ENCODE measurements at places on chromosomes 13 and 19.

- peak; percentile 36 for DNase-seq
Measured at GRCh38 chr13:42272115-42272803, at the start of gene AKAP11. Gene AKAP11, plus strand, starts transcription at chr13:42272152. Its CDS starts 14,197 bp downstream, at chr13:42286349.

- no peak for DNase-seq
Measured at GRCh38 chr19:34282611-34283519, 28.5 kb downstream of the GARRE1 start.

DNA sequence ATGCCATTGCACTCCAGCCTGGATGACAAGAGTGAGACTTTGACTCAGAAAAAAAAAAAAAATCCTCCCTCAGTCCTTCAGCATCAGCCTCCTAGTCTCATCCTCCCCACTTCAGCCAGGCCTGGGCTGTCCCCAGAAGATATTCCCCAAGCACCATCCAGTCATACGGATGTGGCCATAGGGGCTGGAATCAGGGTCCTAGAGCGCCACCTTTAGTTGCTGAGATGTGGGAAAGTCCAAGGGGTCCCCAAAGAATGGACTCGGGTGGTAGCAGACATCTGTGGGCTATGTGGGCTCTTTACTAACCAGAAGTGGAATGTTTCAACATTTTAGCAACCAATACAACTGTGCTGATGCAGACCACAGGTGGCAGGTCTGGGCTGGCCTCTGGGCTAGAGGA is 3.1 kb upstream of the TYROBP start:
- no peak for DNase-seq

- DNase-seq, result no peak
Measured at GRCh38 chr13:46114613-46115012, 9.8 kb upstream of the CPB2 start.

- DNase-seq, result no peak
Measured at GRCh38 chr13:44951184-44951583, 38.1 kb downstream of the NUFIP1 start.

DNA sequence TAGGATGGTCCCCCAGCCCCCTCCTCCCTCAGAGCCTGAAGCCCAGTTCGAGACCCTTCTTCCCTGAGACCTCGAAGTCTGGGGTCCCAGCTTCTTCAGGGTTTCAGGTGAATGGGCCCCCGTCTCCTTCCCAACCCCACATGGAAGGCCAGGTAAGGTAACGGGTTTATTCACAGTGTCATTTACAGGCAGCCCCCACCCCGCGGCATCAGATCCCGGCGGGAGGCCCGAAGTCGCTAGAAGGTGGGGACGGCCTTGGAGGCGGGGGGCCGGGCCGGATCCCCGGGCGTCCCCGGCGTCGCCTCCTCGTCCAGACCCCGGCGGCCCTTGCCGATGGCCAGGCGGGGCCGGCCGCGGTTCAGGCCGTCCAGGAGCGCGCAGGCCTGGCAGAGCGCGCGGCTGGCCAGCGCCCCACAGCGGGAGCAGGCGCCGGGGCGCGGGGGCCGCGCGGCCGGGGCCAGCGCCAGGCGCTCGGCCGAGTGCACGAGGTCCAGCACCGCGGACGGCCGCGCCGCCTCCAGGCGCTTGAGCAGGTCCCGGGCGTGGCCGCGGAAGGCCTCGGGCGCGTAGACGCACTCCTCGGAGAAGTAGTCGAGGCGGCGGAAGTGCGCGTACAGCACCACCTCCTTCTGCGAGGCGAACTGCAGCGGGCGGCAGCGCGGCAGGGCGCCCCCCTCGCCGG is 9.7 kb downstream of the CTU1 start:
- no peak for DNase-seq

- DNase-seq, result no peak
Measured at GRCh38 chr13:91399189-91400062, 1.0 kb downstream of the GPC5 start.

DNA sequence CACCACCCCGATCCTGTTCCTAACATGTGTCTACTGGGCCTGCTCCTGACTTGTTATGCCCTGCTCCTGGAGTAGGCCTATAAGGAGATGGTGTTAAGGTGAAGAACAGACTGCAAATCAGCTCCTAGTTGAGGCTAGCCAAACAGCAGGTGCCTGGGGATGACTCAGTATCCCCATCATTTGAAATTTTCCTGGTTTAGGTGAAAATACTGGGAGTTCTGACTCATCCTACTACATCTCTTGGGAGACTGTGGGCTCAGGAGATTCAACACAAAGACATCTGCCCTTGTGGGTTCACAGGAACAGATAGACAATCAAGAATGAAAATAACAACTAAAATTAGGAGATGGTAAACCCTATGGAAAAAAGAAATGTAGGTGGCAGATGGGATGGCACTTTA is 41.2 kb downstream of the BRD4 start:
- DNase-seq, result peak; percentile 17

DNA sequence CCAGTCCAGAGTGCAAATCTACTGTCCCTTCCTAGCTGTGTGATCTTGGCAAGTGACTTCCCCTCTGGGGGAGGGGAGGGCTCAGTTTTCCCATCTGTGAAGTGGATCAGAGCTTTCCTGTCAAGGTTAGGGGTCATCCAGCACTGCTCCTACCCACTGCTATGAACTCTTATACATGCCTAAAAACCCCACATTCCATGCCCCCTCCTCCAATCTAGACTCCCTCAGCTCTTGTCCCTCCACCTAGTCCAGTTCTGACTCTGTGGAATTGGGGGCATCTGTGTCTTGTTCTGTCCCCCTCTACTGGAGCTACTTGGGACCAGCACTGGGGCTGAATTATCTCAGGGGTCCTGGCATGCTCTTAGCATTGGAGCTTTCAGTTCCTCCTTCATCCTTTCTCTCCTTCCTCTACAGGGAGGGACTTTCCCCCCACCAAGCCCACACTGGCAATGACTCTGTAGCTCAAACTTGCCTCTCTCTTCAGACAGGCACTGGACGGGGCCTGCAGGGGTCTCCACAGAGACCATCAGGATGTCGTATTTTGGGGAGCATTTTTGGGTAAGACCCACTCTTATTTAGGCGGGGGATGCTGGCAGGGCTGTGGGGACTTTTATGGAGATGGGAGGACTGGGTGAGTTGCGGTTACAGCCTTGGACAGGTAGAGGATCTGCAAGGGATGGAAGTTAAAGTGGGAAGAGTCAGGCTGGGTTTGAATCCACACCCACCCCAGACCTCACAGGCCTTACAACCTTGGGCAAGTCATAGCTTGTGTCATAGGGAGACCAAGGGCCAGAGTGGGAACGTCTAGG is 3.6 kb downstream of the FCHO1 start:
- DNase-seq, result no peak

GRCh38 chr19:40598918-40599307 is 2.3 kb upstream of the LTBP4 start:
- DNase-seq, result no peak

GRCh38 chr13:43475140-43475539 is 311.6 kb downstream of the ENOX1 start:
- DNase-seq, result no peak

DNA sequence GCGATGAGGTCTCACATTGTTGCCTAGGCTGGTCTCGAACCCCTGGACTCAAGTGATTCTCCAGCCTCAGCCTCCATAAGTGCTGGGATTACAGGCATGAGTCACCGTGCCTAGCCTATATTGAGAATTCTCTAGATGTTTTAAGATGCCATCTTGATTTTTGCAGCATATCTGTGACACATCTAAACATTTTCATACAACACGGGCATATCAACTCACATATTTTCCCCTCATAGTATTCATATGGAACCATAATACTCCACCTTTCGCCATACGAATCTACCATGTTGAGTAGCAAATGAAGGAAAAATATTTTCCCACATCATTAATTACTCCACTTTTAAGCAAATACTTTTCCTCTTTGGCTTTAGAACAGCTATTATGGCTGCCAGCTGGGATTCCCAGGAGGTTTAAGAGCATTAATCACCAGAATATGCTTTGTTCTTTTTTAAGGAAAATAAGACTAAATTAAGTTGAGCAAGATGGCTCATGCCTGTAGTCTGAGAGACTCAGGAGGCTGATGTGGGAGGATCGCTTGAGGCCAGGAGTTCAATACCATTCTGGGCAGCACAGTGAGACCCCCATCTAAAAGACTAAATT is 56.9 kb upstream of the GTF2F2 start:
- DNase-seq, result peak; percentile 40

DNA sequence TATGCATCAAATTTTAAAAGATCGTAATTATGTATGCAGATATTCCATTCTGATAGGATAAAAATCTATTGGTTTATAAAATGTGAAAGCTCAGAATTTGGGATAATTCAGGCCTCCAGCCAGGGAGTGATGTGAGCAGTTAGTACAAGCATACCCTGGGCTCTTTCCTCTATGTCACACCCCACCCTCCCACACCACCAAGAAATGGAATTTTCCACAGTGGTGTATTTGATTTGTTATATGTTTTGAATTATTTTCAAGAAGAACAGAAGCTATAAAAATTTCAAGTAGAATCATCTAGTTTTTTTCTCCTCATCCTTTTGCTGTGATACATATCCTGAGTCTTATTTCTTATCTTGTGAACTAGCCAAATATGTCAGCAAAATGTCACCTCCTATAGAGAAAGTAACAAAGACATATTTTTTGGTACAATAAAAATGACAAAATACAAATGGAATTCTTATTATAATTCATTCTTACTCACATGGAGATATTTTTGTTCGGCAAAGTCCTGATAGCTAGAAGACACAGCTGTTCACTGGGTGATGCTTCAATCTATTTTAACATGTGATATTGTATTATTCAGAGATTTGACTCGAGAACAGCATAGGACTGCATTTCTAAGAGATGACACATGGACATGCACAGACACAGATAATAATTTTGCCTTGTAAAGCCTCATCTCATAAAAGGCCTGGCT is 61.2 kb upstream of the FRY start:
- DNase-seq, result peak; percentile 80

GRCh38 chr13:24269821-24270220 is 39.6 kb upstream of the C1QTNF9 start:
- DNase-seq, result no peak

DNA sequence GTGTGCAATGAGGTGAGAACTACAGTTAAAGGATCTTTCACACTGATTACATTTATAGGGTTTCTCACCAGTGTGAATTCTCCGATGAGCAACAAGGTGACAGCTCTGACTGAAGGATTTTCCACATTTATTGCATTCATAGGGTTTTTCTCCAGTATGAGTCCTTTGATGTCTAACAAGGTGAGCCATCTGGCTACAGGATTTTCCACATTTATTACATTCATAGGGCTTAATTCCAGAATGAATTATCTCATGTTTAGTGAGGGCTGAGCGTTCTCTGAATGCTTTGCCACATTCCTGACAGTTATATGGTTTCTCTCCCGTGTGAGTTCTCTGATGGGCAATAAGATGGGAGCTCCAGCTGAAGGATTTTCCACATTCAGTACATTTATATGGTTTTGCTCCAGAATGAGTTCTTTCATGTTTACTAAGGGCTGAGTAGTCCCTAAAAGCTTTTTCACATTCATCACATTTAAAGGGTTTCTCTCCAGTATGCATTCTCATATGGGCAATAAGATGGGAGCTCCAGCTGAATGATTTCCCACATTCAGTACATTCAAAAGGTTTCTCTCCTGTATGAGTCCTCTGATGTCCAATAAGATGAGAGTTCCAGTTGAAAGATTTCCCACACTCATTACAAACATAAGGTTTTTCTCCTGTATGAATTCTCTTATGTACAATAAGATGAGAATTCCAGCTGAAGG is 4.4 kb upstream of the C19orf18 start:
- no peak for DNase-seq

GRCh38 chr19:39060171-39060570 is 24.0 kb upstream of the ACP7 start:
- no peak for DNase-seq

GRCh38 chr19:2266183-2266993 is 10.2 kb upstream of the JSRP1 start:
- DNase-seq, result peak; percentile 66

Measured in AG08395 (cell line).